ENCODE measurements at places on chromosomes 11 and 22.
A peak's percentile ranks its signal among the peaks of the same experiment; 100 is the strongest.

GRCh38 chr11:26043665-26044064, 288.3 kb upstream of the ANO3 start:
- DNase-seq = no peak

GRCh38 chr11:44110231-44110679, 14.8 kb downstream of the EXT2 start:
- peak; percentile 42 for DNase-seq

DNA sequence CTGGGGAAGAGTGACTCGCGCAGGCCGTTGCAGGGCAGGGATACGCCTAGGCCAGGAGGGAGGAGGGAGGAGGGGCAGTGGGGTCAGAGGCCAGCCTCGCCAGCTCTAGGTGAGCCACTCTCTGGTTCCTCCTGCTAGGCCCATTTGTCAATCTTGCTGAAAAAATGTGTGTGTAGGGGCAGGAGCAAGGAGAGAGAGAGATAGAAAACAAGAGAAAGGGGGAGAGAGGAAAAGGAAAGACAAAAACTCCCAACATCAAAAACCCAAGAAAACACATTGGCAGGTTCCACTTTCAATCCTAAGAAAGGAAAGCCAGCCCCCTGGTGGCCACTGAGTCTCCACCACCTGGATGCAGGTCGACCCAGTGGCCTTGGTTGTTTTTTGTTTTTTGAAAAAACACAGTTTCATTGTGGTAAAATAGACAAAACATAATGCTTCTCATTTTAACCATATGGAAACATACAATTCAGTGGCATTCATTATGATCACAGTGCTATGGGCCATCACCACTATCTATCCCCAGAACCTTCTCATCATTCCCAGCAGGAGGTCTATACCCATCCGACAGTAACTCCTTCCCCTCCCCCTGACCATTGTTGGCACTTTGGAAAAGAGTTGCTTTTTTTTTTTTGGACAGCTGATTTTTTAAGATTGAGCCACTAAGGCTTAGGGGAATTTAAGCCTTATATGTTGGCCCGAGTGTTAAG, 10.9 kb downstream of the OMP start:
- no peak for DNase-seq

DNA sequence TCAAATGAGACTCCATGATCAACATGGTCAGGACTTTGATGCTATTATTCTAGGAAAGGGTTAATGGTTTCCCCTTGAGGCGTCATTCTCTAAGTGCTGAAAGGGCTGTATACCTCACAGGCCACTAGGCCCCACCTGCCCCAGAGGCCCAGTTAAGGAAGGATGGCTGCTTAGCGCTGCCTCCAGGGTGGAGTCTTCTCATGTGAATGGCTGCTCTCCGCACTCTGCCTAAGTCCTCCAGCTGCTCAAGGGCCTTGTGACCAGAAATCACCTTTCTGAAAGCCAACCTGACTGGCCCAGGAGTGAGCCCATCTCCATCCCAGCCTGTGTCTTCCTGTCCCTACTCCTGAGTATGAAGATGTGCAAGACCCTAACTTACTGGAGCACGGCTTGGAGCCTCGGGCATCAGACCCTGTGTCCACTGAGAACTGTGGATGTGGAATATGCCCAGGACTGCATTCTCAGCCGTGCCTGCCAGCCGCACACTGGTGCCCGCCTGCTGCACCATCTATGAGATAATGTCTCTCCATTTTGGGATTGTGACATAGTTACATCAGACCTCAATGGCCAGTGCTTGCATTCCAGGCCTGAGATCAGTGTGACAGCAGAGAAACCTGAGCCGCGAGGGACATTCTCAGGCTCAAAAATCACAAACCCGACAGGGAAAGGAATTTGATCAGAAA, 51.0 kb downstream of the SNX19 start:
- DNase-seq = no peak

- DNase-seq = peak; percentile 24
Observed at GRCh38 chr22:40178417-40179409, 988 bp downstream of the TNRC6B start.

GRCh38 chr22:23073526-23074229, 3.4 kb downstream of the GNAZ start:
- no peak for DNase-seq

DNA sequence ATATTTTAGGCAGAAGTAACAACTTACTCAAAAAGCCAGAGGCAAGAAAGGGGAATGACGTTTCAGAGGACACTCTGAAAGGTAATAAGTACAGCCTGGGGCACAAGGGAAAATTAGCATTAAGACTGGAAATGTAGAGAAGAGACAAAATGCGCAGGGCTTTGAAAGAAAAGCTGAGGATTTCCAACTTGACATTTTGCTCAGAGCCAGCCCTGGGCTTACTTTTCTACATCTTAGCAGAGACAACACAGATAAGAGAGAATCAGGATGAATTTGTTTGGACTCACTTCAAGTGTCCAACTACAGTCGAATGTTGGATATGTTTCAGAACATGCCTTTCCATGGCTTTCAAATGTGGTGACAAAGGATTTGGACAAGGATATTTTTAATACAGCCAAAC, 808.9 kb upstream of the LUZP2 start:
- DNase-seq = no peak

- DNase-seq = no peak
Observed at GRCh38 chr22:25334162-25334490, 114.7 kb downstream of the CRYBB2 start.

- no peak for DNase-seq
Observed at GRCh38 chr11:60130496-60130895, 42.0 kb downstream of the MS4A2 start.

DNA sequence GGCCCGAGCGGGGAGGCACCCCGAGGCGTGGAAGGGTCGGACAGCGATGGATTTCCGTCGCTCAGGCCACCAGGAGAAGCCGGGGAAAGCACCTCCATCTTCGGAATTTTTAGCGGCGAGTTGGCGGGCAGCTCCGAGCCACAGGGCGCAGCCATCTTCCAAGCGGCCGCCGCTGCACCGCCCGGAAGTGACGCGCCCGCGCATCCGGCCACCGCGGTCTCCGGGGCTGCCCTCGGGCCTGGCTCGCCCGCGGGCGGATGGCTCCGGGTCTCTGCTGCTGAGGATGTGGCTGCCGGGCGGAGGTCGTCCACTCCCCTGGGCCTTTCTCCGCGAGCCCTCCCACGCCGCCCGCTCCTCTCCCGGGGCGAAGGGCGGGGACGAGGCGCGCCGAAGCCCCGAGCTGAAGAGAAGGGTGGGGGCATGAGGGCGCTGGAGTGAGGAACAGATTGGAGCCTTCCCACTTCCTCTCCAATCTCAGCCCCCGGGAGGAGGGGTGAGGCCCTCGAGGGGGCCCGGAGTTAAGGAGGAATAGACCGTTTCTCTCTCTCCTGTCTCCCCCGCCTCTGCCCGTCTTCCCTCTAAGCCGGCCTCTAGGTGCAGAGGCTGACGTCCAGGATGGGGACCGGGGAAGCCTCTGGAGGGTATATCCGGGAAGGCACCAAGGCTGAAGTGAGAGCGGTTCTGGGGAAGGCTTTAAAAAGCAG, at the start of gene MSANTD2:
Gene MSANTD2, minus strand, starts transcription at position 181 of the 704 bp plus-strand sequence. Its CDS starts 26 bp downstream, at position 155.
- peak; percentile 79 for DNase-seq

DNA sequence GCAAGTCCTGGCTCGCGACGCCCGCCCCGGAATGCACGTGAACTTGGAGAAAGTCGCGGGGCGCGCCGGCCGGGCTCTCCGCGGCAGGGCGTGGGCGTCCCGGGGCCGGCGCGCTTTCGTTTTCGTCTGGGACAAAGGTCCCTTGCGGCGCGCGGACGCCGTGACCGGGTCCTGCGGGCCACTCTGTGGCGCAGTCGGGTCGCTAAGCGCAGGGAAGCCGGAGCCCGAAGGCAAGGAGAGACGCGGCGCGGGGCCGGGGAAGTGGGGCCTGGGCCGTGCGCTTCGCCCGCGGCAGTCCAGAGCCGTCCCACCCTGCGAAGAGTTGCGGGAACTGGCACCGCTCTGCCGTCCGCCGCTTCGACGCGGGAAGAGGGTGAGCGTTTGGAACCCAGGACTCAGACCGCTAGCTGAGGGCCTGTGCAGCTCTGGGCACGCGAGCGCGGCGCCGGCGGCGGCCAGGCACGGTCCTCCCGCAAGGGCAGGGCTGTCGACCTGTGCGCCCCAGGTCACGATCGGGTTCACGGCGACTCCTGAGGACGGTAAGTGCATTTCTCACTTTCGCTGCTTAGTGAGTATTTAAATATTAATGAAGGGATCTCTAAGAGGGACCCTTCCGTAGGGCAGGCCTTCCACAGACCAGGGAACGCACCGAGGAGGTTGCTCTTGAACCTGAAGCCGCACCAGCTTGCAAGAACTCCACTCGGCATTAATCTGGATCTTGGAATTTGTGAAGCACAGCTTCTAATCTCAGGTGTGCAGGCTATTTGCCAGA, 78.0 kb upstream of the PPARA start:
- DNase-seq = peak; percentile 23

- no peak for DNase-seq
Observed at GRCh38 chr11:116607027-116607426, 165.8 kb downstream of the BUD13 start.

GRCh38 chr11:63666874-63667273, 4.3 kb downstream of the ATL3 start:
- DNase-seq = no peak

DNA sequence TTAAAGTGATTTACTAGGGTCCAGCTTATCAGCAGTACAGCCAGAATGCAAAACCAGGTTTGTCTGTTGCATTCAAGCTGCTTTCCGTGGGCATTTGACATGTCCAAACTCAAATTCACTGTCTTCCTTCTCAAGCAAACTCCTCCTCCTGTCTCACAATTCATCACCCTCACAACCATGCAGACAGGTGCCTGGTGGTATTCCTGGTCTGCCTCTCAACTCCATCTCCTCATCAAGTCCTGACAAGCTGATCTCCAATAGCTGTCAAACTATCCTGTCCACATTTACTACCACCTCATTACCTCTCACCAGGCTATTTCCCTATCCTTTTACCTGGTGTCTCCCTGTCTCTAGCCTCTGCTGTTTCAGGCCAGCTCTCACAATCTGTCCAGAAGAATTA, 49.1 kb upstream of the LYVE1 start:
- no peak for DNase-seq

- DNase-seq = peak; percentile 74
Observed at GRCh38 chr11:47523490-47524225, 29.3 kb downstream of the CELF1 start.

- no peak for DNase-seq
Observed at GRCh38 chr11:37142591-37142990, 544.6 kb upstream of the RAG2 start.

- no peak for DNase-seq
Observed at GRCh38 chr22:18116634-18117033, 6.0 kb downstream of the TUBA8 start.

- DNase-seq = no peak
Observed at GRCh38 chr11:60791153-60791933, 6.2 kb downstream of the MS4A10 start.

GRCh38 chr11:1106387-1106786, 31.7 kb downstream of the MUC2 start:
- no peak for DNase-seq

- DNase-seq = no peak
Observed at GRCh38 chr11:1917523-1918435, 1.7 kb upstream of the TNNT3 start.

- DNase-seq = no peak
Observed at GRCh38 chr22:40721266-40721665, 42.0 kb downstream of the MCHR1 start.

DNA sequence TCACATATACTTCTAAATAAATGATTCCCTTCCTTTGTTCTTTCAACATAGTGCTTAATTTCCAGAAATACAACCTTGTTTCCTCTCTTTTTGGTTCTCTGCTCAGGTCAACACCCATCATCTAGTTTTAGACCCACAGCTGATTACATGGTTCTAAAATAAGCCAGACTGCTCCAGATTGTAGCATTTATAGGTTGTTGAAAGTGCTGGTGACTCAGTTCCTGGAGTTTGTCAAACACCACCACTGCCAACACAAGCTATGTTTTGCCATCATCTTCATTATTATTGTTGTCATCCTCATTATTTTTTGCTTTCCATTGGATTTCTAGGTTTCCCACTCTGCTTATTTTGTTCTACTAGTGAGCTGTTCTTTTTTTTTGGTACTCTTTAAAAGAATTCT, 22.3 kb upstream of the MMP20 start:
- DNase-seq = no peak

Data from CD4-positive, alpha-beta memory T cell (primary cell).